ENCODE measurements at places on chromosomes 5 and 9.

DNA sequence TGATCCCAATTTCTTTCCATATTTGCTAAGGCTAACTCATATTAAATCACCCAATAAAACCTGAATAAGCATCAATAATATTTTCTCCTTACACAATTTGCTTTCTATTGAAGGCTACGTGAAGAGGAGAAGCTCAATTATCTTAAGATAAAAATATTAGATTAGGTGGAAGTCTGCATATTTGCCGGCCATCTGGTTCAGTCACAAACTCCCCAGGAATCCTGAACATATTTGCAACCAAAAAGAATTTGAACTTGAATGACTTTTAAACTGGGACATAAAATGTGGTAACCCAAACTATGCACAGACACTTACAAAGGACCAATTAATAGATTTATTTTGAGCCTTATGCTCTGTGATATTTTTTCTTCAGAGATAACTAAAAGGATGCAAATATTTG is 92.3 kb downstream of the HAPLN1 start:
- DNase-seq: no peak

DNA sequence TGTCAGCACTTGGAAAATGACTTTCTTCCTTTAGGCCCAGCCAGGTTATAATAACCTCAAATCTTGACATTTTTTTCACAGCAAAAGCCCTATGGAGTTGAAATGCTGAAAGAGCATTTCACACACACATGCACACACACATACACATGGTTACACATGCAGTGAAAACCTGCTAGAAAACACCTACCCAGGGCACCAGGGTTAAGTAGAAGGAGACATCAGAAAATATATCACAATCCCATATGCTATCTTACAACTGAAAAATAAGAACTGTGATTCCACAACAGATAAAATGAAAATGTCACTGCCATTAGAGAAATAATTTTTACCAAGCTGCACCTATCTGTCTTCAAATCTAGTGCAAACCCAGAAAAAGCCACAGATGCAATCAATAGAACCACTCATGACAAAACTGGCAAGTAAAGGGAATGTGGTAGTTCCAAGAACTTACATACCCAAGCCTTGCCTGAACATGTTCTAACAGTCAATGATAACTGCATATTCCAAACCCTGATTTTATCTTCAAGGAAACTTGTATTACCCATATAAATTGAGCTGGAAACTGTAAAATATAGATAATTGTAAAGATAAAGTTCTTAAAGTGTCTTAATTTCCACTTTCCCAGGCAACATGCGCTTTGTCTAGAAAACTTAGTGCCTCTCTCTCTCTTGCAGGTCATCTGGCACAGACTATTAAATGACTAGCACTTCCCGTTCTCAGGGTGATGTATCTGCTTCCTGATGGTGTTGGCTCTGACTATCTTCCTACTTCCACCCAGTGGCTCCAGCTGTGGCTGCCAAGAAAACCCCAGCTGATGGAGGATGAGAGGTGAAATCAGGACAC is 250.2 kb upstream of the PTGER4 start:
- DNase-seq: no peak

- no peak for DNase-seq
Observed at GRCh38 chr9:135277219-135278201, 190.0 kb downstream of the OLFM1 start.

DNA sequence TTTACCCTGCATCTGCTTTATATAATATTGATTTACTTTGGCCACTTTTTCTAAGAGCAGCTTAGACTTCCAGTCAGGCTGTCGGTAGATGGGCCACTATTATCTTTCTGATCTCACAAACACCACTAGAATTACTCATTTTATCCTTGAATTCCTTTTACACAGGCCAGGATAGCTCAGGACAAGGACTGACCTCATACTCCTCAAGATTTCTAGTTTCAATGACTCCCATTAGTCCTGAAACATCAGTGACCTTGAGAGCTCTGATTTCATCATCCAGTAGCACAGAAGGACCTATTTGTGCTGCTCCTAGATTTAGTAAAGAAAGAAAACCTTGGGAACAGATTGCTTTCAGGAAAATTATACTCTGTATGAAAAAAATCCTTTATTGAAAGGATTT is 727.9 kb upstream of the PTPRD start:
- no peak for DNase-seq

- DNase-seq: no peak
Observed at GRCh38 chr9:84617411-84618029, 52.0 kb upstream of the NTRK2 start.

DNA sequence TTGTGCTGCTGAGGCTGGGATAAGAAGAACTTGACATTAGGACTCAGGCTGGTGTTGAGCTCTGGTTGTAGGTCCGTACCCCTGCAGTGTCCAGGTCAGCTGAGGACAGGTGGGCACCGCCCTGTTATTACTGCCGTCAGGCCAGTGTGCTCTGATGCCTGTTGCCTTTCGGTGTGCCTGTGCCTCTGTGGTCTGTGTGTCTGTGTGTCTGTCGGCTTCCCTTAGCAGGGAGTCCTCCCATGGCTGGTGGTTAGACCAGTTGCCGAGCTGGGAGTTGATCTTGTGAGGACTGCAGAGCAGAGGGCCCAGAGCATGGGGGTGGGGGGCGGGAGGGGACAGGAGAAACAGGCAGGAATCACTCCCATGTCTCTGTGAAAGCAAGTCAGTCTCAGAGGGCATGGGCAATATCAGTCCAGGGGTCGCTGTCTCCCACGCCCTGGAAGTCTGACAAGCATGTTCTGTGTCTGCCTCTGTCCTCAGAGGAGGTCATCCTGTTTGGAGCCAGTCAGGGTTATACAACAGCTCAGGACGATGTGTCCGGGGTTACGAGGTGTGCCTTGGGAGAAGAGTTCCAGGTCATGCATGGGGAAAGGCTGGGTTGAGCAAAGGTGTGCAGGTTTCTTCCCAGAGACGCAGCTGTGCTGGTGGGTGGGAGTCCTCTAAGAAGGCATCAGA is 67.3 kb upstream of the GARNL3 start:
- no peak for DNase-seq

DNA sequence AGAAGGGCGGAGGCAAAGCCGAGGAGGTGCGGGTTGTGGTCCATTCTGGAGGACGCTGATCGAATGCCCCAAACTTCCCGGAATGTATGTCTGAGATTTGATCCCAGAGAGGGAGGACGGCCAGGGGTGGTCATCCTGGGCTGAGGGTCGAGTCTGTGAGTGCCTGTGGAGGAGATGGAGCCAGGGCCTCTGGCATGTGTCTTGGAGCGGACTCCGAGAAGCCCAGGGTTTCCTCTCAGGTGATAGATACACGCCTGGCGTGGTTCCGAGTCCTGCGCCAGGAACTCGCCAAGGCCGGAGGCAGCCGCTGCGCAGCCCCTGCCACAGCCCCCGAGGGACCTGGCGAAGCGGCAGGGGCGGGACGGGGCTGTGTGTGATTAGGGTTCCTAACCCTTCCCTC is 363 bp downstream of the ZNF454 start:
- no peak for DNase-seq
